Posterior vena cava (tissue), 2 donors: ENCODE measurements at places on chromosomes 7 and 10. TPM values are rescaled to one million over a fixed set of nuclear protein-coding genes. Genes with fewer than 3 reads are reported as not detected.

The MGMT gene
- total RNA-seq, result 17.6 TPM

The RARRES2 gene
- 123 TPM for total RNA-seq

The GRM3 gene
- total RNA-seq, result not detected

The FBXL13 gene
- total RNA-seq, result 1.7 TPM

The GFRA1 gene
- total RNA-seq, result 18.6 TPM

The OLAH gene
- total RNA-seq, result 1.3 TPM

The DYDC2 gene
- not detected for total RNA-seq
